ENCODE measurements at places on chromosomes 7 and 10.
A peak's percentile ranks its signal among the peaks of the same experiment; 100 is the strongest.

- DNase-seq, result no peak
These were observed 11.6 kb upstream of the BAZ1B start for GRCh38 chr7:73533742-73534141.

DNA sequence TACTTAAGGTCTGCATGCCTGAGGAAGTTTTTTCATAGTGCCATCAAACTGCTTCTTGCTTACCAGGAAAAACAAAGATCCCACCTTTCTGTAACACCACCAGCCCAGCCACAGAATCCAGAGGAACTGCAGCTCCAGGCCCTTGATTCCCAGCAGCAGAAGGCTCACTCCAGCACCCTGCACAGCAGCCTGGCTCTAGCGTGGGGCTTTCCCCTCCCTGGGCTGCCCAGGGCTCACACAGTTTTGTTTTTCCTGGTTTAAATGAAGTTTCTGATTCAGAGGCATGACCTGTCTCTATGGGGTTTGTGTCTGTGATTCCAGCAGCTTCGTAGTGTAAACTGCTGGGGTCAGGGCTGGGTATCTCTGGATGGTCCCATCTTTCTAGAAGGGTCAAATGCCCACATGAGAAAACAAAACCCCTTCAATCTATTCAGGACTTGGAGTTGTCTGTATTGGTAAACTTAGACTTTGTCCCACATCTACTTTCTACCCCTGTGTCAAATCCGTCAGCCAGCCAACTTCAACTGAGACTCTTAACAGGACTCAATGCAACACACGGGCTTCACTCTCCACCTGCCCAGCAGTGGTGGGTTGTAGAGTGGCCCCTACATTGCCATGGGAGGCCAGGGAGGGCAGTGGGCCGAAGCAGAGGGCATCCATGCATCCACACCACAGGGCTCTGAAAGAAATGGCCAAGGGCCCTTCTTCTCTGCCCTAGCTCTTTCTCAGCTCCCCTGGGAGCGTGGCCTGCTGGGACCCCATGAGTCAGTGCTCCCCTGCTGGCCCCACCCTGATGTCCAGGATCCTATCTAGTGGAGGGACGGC, 73.6 kb downstream of the ATXN7L1 start:
- DNase-seq, result no peak

- no peak for DNase-seq
These were observed 10.8 kb downstream of the NKX6-2 start for GRCh38 chr10:132774902-132775863.

- DNase-seq, result no peak
These were observed 31.5 kb downstream of the HIF1AN start for GRCh38 chr10:100567249-100567648.

- no peak for DNase-seq
These were observed 400.5 kb upstream of the GRM3 start for GRCh38 chr7:86243171-86243570.

DNA sequence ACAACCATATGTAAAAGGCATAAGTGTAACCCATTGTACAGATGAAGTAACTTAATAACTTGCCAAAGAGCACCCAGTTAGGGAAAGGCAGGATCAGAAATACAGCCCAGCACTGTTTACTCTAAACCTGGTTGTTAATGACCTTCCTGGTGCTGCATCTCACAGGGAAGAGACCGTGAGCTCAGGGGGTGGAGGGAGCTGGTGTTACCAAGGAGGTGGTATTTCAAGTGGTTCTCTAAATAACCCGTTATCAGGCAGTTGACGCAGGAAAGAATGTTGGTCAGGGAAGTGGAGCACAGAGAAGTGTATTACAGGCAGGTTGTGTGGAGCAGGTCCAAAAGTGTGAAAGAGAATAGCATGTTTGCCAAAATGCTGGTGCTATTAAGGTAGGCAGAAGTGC, 4.4 kb upstream of the ST7 start:
- peak; percentile 61 for DNase-seq

- no peak for DNase-seq
These were observed 285.4 kb downstream of the ADARB2 start for GRCh38 chr10:1451941-1452340.

DNA sequence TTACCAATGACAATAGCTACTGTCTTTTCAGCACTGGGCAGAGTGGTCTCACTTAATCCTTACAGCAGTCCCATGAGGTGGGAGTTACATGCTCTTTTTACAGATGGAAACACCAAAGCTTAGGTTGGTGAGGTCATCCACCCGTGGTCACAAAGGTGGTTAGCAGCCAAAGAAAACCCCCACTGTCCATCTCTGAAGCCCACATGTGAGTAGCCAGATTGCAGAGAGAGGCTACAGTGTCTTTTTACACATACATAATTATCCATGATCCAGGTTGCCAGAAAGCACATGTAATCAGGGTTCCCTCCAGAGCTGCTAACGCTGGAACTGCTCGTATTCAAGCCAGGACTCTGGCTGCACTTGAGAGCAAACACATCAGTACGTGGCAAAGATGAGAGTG, 24.6 kb upstream of the ANKRD2 start:
- DNase-seq, result no peak

DNA sequence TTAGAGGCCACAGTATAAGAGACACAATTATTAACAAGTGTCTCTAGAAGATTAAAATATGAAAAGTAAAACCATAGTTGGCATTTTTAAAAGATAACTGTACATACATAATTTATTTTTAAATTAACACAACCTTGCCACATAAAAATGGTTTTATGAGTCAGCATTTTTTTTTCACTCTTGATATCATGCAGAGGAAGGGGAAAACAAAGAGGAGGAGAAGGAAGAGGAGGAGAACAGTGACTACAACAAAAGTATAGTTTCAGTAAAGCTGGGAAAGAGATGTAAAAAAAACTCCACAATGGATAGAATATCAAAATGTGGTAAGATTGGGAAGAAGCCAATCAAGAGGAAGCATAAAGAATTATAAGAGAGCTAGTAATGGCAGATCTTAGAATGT, 34.0 kb downstream of the CH25H start:
- no peak for DNase-seq

DNA sequence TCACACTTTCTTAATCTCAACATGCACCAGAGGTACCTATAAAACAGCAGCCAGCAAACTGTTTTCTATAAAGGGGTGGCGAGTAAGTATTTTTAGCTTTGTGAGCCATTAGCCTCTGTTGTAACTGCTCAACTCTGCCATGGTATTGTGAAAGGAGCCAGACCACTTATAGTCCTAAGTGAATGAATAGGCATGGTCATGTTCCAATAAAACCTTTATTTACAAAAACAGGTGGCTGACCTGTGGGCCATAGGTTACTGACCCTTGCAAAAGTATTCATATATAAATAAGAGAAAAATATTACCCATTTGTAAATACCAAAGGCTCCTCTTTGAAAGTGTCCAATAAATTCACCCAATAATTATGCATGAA, 50.3 kb downstream of the ICA1 start:
- DNase-seq, result no peak

DNA sequence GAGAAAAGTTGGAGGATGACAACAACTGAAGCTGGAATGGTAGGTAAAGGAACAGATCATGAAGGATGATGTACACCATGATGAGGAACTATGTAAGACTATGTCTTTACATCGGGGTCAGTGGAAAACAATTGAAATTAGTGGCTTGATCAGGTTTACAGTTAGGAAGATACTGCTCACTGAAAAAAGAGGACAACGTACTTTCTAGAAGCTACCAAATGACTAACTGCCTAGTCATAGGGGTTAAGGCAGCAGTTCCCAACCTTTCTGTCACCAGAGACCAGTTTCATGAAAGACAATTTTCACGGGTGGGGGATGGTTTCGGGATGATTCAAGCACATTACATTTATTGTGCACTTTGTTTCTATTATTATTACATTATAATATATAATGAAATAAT, 91.6 kb upstream of the ANKRD1 start:
- DNase-seq, result no peak

DNA sequence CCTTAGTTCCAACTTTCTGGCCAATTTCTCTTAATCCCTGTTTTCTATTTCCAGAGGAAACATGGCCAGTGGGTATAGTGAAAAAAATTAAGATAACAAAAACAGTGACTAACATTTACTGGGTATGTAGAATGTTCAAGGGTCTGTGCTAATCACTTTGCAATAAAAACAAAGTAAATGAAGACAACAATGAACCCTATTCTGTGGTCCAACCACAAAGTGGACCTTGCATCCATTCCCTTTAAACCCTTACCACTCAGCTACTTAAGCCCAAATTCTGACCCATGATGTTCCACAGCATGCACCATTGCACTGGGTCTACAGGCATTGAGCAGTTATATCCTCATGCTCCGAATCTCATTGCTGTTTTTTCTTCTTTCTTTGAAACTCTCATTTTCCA, 179.9 kb upstream of the PRKCQ start:
- DNase-seq, result no peak

DNA sequence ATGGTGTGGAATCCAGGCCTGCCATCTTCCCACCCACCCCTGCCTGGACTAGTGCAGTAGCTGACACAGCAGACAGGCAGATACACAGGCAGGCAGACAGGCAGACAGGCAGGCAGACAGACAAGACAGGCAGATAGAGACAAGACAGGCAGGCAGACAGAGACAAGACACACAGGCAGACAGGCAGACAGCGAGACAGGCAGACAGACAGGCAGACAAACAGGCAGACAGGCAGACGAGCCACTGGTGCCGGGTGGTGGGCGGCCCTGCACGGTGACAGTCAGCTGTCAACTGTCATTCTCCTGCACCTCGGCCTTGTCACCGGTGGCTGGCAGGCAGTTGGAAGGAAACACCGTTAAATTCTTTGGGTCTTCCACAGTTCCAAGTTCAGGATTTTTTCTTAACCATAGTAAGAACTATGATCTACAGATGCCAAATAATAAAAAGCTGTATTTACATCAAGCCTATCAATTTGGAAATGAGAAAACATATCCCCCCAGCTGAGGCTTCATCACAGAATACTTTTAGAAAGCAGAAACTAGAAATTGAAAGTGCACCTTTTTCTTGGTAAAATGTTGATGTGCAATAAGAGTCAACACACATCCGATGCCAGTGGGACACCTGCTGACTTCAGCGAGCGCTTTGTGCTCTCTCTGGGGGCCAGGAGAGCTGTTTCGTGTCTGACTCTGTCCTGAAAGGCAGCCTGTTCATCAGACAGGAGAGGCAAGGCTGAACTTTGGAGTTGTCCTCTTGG, 250.4 kb downstream of the DNAJB6 start:
- no peak for DNase-seq
